ENCODE measurements at places on chromosomes 16 and 17. TPM values are rescaled to one million over a fixed set of nuclear protein-coding genes. Genes with fewer than 3 reads are reported as not detected.
A peak's percentile ranks its signal among the peaks of the same experiment; 100 is the strongest.

- DNase-seq: no peak
These were observed 469 bp downstream of the AMZ2 start for GRCh38 chr17:68248199-68248825.

Gene PYCARD
- 22.0 TPM for total RNA-seq

DNA sequence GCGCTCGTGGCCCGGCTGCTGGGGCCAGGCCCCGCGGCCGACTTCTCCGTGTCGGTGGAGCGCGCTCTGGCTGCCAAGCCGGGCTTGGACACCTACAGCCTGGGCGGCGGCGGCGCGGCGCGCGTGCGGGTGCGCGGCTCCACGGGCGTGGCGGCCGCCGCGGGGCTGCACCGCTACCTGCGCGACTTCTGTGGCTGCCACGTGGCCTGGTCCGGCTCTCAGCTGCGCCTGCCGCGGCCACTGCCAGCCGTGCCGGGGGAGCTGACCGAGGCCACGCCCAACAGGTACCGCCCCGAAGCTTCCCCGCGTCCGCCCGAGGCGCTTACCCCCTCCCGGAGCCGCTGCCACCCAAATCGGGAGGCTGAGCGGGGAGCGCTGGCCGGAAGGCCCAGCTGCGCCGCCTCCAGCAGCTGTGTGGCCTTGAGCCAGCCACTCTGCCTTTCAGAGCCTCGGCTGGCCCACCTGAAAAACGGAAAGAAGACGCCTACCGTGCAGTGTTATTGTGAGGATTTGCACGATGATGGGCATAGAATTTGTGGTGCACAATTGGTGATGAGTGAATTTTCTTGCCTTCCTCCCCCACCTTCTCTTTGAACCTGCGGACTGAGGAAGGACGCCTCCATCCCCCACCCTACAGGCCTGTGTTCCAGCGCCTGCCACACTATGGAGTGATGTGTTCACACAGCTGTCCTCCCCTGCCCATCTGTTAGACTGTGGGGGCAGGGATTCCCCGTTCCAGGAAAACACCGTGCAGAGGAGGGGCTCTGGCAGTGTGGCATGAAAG lies 523 bp downstream of the NAGLU start:
- DNase-seq: peak; percentile 38

DNA sequence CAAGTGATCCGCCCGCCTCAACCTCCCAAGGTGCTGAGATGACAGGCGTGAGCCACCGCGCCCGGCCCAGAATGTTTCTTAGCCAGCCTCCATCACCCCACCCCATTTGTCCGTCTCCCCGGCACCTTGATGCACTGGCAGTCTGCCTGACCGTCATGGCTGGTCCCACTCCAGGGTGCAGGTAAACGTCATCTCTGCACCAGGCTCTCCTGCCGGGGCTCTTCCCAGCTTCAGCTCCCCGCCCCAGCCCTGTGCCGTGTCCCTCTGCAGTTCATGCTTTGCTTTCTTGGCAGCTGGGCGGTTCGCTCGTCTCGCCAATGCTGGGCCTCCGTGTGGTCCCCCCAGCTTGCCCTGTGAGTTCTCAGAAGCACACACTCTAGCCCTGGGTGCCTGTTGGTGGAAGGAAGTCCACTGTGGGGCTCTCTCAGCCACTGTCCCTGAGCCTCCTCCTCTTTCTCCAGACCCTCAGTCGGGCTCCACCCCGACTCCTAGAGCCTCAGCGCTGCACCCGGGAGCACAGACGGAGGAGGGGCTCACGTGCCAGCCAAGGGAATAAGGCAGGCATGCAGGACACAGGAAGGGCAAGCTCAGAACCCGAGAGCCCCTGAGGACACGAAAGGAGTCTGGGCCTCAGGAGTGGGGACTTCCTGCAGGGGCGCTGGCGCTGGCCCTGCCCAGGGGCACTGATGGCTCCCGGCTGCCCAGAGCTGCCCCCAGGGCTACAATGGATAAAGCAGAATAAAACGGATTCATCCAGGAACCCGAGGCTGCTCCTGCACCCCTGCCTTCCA lies 12.0 kb downstream of the HS3ST6 start:
- no peak for DNase-seq

Gene SLC35G6
- not detected for total RNA-seq

- DNase-seq: no peak
These were observed 7.8 kb downstream of the XYLT2 start for GRCh38 chr17:50353600-50354195.

Gene GOSR2
- 89.0 TPM for total RNA-seq

Gene CRYBA1
- not detected for total RNA-seq

DNA sequence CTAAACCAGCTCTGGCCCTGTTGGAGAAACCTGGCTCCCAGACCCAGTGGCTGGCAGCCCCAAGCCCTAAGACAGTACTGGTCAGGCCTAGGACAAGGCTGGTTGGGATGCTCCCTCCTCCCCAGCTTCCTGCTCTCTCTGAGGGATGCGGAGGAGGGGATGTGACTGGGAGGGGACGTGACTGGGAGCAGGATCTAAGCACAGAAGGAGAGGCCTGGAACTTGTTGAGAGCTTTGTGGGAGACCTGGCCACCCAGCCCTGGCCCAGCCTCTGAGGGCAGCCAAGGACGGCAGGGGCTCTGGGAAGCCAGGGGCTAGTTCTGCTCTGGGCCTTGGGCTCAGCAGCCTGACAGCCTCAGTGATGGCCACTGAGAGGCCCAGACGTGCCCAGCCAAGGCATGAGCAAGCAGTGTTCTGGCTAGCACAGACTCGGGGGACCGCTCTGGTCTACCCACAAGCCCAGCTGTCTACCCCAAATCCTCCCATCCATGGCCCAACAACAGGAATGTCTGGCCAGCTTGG lies 22.8 kb downstream of the ATP6V0D1 start:
- DNase-seq: no peak

Gene ASIC2
- total RNA-seq: not detected

GRCh38 chr17:50289991-50290702 lies 15.9 kb downstream of the TMEM92 start:
- no peak for DNase-seq

Gene GP1BA
- not detected for total RNA-seq
